ENCODE measurements at places on chromosomes 12 and 14.

DNA sequence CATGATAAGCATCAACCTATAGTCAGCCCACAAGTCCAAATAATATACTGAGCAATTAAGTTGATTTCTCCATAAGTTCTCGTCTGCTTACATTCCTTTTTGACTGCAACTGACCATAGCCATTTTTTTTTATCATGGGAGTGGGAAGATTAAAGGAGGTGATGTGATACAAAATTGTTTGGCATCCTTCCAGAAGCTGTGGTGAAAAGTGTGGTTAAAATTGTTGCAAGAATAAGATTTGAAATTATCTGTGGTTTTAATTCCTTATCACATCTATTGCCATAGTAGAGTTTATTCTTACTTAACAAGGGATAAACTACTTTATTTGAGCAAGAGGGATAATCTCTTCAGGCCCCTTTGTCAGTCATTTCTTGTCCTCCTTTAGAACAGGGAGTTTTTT, 50.7 kb downstream of the LIN52 start:
- DNase-seq = no peak
- H3K27me3 ChIP-seq = no peaks in the 10 kb centered on the region
- H3K36me3 ChIP-seq = no peaks in the 10 kb centered on the region
- H3K4me1 ChIP-seq = peaks cover 21% of the 10 kb centered on the region
- no peak overlapping the region for H3K4me3 ChIP-seq

DNA sequence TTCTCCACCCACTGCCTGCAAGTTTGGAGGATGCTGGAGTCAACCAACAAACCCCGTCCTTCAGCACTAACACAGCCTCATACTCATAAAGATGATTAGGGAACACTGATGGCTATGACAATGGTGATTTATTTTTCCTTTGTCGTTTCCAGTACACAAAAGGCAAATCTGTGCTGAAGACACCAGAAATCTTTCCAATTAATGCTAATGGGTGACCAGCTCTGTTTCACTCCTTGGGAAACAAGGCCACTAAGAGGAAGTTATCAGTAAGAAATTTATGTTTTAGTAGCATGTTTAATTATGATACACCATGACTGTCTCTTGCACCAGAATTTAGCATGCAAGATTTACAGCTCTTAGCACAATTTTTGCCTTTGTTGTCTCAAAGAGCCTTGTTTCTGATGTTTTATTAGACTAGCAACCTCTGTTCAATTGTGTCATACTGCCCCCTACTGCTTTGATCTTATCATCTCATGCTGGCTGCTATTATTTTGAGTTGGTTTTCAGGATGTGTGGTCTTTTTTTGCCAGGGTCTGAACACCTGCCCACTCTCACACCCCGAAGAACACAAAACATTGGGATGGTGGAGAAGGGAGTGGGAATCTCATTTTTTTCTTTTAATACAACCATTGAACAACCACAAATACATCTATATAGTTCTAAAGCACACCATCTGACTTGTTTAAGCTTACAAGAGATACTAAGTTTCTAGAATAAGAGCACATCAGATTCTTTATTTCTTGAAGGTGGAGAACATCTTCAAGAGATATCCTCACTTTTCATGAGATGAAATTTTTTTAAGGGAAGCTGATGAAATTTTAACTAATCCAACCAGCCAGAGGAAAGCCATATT, 160.9 kb downstream of the SPTSSA start:
- H3K4me3 ChIP-seq = no peak overlapping the region
- H3K36me3 ChIP-seq = no peaks in the 10 kb centered on the region
- no peaks in the 10 kb centered on the region for H3K27me3 ChIP-seq

- H3K27ac ChIP-seq = peak overlapping the region; percentile 57
- H3K4me3 ChIP-seq = no peak overlapping the region
- H3K36me3 ChIP-seq = peaks cover 27% of the 10 kb centered on the region
- no peaks in the 10 kb centered on the region for H3K27me3 ChIP-seq
Measured at GRCh38 chr12:14452865-14453264, 87.4 kb downstream of the ATF7IP start.

- no peaks in the 10 kb centered on the region for H3K27me3 ChIP-seq
- H3K4me1 ChIP-seq = peaks cover 32% of the 10 kb centered on the region
- H3K27ac ChIP-seq = no peak overlapping the region
- no peak overlapping the region for H3K4me3 ChIP-seq
- peak; percentile 49 for DNase-seq
- H3K36me3 ChIP-seq = no peaks in the 10 kb centered on the region
Measured at GRCh38 chr12:121240484-121241101, 30.7 kb downstream of the P2RX4 start.

DNA sequence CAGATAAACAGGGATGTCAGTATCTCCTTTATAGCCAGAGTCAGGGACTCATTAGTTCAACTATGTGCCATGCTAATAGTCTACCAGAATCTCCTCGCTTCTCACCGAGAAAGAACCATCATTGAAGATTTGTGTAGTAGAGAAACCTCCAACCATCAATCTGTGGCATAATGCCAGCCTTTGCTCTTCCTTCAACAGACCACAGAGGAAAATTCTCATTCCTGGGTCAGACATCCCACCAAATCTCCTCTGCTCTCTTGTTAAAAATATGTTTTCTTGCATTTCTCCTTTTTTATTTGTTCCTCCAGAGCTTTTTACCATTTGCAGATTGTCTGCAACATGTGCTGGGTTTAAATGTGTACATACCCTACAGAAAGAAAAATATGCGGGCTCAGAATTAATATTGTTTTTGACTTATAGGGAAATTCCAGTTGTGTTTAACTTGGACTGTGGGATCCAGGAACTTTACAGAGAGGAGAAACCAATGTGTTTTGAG, 64.9 kb downstream of the LLPH start:
- no peaks in the 10 kb centered on the region for H3K36me3 ChIP-seq
- peaks cover 12% of the 10 kb centered on the region for H3K4me1 ChIP-seq
- no peak for DNase-seq
- no peaks in the 10 kb centered on the region for H3K27me3 ChIP-seq
- no peak overlapping the region for H3K27ac ChIP-seq

DNA sequence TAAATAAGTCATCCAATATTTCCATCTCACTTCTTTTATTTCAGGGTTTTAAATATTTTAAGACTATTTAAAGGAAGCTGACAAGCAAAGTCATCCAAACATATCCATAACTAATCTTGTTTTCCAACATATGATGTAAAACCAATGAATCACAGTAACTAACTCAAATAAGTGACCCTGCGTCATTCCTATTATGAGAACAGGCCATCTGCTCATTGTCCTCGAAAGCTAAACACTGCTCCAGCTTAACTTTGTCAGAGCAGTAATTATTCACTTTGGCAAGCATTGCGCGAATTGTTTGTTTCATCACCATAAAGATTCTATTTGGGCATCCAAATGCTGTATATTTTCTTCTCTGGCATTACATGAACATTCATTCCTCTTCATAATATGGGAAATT, 99.1 kb downstream of the CAPZA3 start:
- no peaks in the 10 kb centered on the region for H3K4me1 ChIP-seq
- H3K4me3 ChIP-seq = no peak overlapping the region
- no peak for DNase-seq
- H3K36me3 ChIP-seq = no peaks in the 10 kb centered on the region

GRCh38 chr12:5479761-5480160, 47.9 kb downstream of the NTF3 start:
- peak overlapping the region; percentile 43 for H3K4me3 ChIP-seq
- H3K36me3 ChIP-seq = no peaks in the 10 kb centered on the region
- peaks cover 42% of the 10 kb centered on the region for H3K4me1 ChIP-seq

Measured in neural progenitor cell (in vitro differentiated cells).